ENCODE measurements at places on chromosomes 2 and 18.

DNA sequence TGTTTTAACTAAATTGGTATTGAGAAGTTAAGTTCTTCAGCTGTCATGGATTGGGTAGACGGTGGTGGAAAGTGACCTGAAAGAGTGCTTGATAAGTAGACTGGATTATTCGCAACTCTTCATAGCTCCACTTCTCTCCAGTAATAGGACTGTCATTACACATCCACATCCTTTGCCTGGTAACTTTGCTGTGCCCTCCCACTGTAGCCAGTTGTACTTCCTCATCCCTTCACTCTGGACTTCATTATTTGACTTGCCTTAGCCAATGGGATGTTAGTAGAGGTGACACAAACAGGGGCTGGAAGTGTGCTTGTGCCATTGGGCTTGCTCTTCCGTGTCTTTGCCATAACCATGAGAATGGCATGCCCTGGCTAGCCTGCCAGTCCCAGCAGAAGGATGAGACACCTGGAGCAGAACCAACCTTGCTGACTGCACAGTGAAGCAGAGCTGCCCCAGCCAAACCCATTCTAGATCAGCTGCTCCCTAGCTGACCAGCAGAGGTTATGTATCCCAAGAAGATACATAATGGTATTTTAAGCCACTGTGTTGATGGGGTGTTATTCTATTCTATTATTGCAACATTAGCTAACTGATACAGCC lies 16.9 kb downstream of the QPCT start:
- no peak for DNase-seq

DNA sequence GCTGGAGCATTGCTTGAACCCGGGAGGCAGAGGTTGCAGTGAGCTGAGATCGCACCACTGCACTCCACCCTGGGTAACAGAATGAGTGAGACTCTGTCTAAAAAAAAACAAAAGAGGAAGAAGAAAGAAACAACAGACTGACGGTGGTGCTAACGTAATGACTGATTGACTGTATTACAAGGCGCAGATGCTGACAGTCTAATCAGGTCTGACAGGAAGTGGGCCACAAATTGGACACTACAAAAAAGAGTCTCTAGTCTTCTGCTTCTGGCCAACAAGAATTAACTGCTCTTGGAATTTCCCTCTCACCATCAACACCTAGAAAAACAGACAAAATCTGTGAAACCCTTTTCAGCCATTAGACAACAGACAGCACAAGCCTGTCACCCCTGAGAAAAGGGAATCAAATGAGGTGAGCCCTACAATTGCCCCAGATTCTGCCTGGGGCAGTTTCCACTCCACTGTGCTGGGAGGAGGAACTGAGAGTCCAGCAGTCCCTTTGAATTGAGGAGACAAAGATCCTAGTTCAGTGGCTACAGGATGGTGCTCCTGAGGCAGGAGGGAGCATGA lies 43.3 kb downstream of the SNED1 start:
- DNase-seq = no peak

- DNase-seq = no peak
These were observed 501.5 kb downstream of the ERBB4 start for GRCh38 chr2:212037062-212037461.

DNA sequence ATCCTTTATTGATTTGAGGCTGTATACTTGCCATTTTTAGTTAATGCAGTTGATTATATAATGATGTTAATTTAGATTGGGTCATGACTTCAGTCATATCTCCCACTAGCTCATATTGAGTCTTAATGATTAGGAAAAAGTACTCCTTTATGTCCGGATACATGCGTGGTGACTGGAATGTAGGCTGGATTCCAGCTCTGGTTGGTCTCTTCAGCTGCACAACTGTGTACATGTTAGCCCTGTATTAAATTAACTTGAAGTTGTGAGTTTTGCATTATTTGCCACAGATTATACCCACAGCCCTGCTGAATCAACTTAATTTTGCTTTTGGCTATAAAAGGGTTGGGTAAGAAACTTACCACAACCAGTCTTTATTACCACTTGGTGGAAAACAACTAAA lies 22.5 kb downstream of the MOB4 start:
- no peak for DNase-seq

DNA sequence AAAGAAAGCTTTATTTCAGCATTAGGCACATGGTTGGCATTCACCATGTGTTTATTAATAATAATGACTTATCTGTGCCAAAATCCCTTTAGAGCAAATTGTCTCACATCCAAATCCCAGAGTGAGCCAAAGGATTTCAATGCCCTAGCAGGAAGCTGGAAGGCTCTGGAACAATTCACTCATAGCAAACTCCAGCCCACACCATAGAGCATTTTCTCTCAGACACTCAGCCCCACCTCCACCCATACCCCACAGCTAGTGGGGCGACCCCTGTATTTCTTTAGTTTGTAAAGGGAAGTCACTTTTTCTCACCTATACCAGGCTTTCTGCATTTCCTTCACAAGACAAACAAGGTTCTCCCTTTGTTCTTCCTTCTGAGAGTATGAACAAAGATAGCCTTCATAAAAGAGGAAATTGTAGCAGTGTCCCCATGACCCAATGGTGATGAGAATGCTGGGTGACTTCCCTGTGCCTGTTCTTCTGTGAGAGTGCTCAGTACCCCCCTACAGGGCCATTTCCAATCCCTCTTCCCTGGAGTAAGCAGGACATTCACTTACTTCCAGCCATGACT lies 100.1 kb upstream of the APCDD1 start:
- no peak for DNase-seq

GRCh38 chr18:69400253-69400975 lies at the start of gene DOK6:
DOK6 (plus strand) TSS chr18:69400888.
- no peak for DNase-seq

- DNase-seq = no peak
These were observed 31.2 kb downstream of the EPC2 start for GRCh38 chr2:148675708-148676107.

DNA sequence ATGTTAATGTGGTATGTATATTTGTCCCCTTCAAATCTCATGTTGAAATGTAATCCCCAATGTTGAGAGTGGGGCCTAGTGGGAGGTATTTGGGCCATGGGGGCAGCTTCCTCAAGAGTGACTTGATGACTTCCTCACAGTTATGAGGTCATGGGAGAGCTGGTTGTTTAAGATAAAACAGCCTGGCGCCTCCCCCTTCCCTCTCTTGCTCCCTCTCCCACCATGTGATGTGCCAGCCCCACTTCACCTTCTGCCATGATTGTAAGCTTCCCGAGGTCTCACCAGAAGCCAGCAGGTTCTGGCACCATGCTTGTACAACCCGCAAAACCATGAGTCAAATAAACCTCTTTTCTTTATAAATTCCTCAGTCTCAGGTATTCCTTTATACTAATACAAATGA lies 258.3 kb upstream of the POU3F3 start:
- no peak for DNase-seq

DNA sequence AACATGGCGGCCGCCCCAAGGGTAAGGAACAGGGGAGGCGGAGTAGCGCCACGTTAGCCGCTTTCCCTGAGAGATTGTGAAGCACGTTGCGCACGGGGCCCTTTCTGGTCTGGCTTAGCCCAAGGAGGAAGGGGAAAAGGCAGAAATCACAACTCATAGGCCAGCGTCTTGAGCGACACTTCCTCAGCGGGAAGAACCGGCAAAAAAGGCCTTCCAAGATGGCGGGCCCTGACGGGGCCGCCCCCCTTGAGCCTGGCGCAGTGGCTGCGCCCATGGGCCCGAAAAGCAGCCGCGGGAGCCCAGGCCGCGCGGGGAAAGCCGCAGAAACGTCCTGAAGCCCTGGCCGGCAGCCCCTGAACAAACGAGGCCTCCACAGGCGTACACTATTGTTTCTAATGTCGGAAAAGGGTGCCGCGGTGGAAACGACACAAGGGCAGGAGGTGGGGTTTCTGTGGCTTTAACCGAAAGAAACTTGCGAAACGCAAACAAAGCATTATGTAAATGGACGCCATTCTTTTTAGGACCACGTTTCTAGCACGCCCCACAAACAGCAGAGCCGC lies 919 bp upstream of the PCBP1 start:
- DNase-seq = peak; percentile 66

GRCh38 chr2:101153787-101154186 lies 2.6 kb upstream of the TBC1D8 start:
- no peak for DNase-seq

- DNase-seq = no peak
These were observed 56.2 kb downstream of the BCL2L11 start for GRCh38 chr2:111176867-111177266.

GRCh38 chr2:98827625-98828368 lies 96.9 kb upstream of the MGAT4A start:
- DNase-seq = no peak

DNA sequence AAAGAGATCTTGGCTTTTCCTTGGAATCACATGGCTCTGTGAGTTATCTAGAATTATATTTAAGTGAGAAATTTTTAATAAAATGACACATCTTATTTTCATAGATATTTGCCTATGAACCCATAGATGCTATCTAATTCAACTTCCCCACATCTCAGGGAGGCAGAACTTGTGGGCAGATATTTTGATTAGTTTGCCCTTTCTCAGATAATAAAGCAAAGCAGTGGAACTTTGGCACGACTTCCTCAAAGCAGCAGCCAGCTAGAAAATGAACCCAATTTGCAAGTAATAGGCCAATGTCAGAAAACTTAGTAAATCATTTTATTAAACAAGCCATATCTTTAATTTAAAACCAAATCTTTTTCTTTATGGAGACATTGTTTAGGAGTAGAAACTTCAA lies 32.7 kb downstream of the RAB27B start:
- no peak for DNase-seq

- DNase-seq = no peak
These were observed 949 bp downstream of the CDC42EP3 start for GRCh38 chr2:37670378-37671008.

GRCh38 chr2:11967946-11968465 lies 221.6 kb downstream of the LPIN1 start:
- no peak for DNase-seq

DNA sequence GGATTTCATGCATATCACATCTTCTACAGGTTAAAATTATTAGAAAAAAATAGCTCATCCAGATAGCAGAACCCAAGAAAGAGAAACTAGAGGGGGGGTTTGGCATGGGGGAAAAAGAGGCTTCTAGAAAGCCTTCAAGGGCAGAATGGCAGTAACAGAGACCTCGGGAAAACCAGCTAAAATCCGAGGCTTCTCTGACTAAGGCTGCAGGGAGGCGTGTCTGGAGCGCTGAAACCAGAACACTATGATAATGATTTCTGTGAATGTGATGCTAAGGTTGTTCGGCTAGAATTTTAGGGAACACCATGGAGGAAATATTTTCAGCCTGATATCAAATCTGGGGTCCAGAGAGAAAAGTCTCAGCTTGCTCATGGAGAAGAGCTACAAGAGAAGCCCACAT lies 73.0 kb downstream of the ATP8B1 start:
- DNase-seq = no peak

GRCh38 chr2:134683561-134684112 lies 35.2 kb downstream of the TMEM163 start:
- DNase-seq = no peak

- DNase-seq = no peak
These were observed 5.1 kb downstream of the NCK2 start for GRCh38 chr2:105749583-105750400.

DNA sequence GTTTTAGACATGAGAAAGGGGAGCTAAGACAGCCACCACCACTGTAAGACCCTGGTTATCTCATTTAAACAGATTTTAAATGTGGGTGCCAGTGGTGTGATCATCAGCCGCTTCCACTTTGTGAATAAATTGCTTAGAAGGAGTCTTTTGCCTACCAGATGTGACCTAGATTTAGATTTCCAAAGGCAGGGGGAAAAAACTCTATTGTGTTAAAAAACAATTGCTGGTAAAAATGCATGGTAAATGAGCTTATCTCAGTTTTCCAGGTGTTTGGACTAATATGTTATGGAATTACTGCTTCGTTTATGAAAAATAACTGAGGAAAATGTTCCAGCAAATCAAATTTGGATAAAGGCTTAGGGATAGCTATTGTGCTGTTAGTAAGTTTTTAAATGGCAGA lies 466.3 kb upstream of the RAB12 start:
- DNase-seq = no peak

GRCh38 chr18:62186499-62186773 lies 420 bp downstream of the PIGN start:
- peak; percentile 13 for DNase-seq

All from Panc1 (cell line).